ENCODE measurements at places on chromosomes 7 and 10. TPM values are rescaled to one million over a fixed set of nuclear protein-coding genes. Genes with fewer than 3 reads are reported as not detected.
A peak's percentile ranks its signal among the peaks of the same experiment; 100 is the strongest.

The TMEM26 gene
- total RNA-seq = 0.08 TPM

The HOXA5 gene
- total RNA-seq = 0.96 TPM

The CUBN gene
- 0.94 TPM for total RNA-seq

The VWA2 gene
- not detected for total RNA-seq

GRCh38 chr7:5198741-5199140 is 8.7 kb downstream of the WIPI2 start:
- DNase-seq = no peak
- H3K4me1 ChIP-seq = peaks cover 34% of the 10 kb centered on the region
- no peak overlapping the region for H3K4me3 ChIP-seq
- H3K27ac ChIP-seq = peak overlapping the region; percentile 13
- no peaks in the 10 kb centered on the region for H3K27me3 ChIP-seq
- peaks cover 22% of the 10 kb centered on the region for H3K36me3 ChIP-seq

GRCh38 chr7:135825406-135825805 is 76.8 kb upstream of the FAM180A start:
- no peaks in the 10 kb centered on the region for H3K27me3 ChIP-seq
- no peak for DNase-seq
- H3K27ac ChIP-seq = no peak overlapping the region

- no peaks in the 10 kb centered on the region for H3K4me1 ChIP-seq
- no peak overlapping the region for H3K27ac ChIP-seq
- no peaks in the 10 kb centered on the region for H3K36me3 ChIP-seq
- H3K4me3 ChIP-seq = no peak overlapping the region
- H3K27me3 ChIP-seq = no peaks in the 10 kb centered on the region
These were observed 379.1 kb downstream of the ADRA2A start for GRCh38 chr10:111455776-111456426.

DNA sequence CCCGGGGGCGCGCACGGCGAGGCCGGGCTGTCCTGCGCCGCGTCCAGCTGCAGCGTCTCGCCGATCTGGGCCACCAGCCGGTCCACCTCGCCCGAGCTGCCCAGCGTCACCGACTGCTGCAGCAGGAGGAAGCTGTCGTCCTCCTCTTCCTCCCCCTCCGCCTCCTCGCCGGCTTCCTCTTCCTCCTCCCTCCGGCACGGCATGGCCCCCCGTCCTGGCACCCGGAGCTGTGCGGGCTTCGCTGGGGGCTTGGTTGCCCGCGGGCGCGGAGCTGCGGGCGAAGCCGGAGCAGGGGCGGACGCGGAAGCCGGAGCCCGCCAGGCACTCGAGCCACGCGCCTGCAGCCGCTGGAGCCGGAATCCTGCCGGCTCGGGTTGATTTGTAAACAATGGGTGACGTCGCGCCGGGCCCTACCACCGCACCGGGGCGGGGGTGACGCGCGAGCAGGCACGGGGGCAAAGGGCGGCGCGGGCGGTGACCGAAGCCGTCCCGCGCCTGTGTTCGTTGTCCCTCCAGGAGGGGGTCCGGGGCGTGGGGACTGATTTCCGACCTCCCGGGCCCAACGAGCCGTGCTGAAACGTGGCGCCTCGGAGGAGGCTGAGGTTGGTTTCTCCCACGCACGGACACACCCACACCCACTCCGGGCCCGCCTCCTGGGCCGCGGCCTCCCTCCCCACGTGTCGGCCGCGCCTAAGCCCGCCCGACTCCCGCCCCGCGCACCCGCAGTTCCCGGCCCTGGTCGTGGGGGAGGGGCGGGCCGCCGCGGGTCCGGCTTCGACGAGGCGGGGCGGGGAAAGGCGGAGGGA is at the start of gene FRAT2:
TSS of gene FRAT2 (minus strand) at position 360 of the 806 bp plus-strand sequence. CDS start at position 203, 157 bp downstream.
- peak; percentile 92 for DNase-seq
- no peaks in the 10 kb centered on the region for H3K27me3 ChIP-seq
- H3K36me3 ChIP-seq = no peaks in the 10 kb centered on the region
- peak within 1 kb of the TSS; percentile 93 for H3K27ac ChIP-seq
- H3K4me3 ChIP-seq = peak within 1 kb of the TSS; percentile 85

DNA sequence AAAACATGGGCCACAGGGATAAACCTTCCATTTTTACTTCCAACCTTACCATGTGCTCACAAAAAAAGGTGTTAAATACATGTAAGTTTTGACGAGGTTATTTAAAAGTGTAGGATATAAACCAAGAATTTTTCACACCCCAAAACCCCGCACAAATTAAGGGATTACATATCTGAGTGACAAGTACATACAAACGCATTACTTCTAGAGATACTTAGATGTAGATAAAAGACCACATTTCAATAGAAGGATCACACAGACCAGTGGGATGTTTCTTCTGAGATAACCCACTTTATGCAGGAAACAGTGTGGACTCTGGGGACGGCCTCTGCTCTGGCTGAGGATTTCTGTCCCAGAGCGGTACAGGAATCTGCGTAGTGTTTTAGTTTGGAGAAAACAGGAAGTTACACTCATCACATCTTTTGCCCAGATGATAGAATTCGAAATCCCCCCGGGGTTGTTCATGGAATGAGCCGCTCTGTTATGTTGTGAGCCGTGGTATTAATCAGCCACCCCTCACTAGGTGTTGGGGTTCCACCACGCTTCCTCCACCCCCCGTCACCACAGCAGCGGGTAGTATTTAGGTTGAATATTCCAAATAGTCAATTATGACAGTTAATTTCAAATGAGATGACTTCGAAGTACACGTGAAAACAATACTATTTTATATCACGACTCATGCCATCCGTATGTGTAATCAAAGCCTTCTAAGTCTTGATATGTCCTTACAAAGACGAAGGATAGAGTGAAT is 1.3 kb upstream of the CUL1 start:
- no peaks in the 10 kb centered on the region for H3K27me3 ChIP-seq
- peak overlapping the region; percentile 74 for H3K4me3 ChIP-seq
- H3K4me1 ChIP-seq = no peaks in the 10 kb centered on the region
- DNase-seq = peak; percentile 73
- H3K27ac ChIP-seq = peak overlapping the region; percentile 88

DNA sequence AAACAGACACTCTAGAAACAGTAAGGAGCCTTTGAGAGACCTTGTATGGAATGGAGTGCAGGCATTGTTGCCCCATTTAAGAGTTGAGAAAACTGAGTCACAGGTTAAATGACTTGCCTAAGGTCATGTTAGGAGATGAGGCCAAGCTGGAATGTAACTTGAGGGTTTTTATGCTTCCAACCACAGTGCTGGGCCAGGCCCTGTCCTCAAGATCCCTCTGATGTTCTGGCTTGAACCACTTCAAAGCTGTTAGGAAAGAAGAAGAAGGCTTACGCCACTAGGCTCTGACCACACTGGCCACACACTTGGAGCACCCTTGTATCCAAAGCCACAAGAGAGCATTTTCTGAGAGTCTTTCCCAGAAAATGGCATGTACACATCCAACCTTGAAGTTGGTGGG is 42.7 kb downstream of the PLAU start:
- DNase-seq = no peak
- H3K4me3 ChIP-seq = no peak overlapping the region
- no peaks in the 10 kb centered on the region for H3K27me3 ChIP-seq
- H3K36me3 ChIP-seq = no peaks in the 10 kb centered on the region
- no peak overlapping the region for H3K27ac ChIP-seq

GRCh38 chr10:58451193-58451889 is 61.3 kb upstream of the BICC1 start:
- H3K36me3 ChIP-seq = no peaks in the 10 kb centered on the region
- no peaks in the 10 kb centered on the region for H3K27me3 ChIP-seq

DNA sequence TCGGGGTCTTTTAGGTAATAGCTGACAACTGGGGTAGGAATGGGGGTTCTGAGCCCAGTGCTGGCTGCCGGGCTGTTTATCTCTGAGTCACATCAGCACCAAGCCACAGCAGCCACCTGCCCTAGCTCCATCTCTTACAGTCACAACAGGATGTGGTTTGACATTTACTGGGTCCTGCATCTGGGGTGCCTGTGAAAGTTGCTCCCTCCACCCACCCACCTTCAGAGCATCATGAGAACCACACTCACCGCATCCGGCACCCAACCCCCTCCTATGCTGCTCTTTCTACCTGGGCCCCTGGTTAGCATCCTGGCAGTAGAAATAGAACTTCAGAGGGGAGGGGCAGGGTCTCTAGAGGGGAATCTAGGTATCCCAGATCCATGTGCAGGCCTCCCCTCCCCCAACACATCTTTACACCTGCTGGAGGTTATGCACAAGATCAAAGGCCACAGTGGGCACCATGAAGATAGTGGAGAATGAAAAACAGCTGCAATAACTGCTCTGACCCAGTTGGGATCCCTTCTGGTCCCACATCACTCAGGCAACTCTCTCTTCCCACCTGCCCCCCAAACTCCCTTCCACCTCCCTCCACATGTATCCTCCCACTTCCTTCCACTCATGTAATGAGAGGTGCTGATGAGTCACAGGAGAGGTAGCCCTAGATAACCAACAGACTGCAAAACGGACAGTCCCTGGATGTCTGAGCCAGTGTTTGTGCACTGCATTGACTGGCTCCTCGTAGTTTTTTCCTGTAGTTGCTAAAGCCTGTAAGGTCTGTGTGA is 38.2 kb downstream of the PRSS2 start:
- H3K27ac ChIP-seq = no peak overlapping the region
- no peak for DNase-seq
- no peaks in the 10 kb centered on the region for H3K4me1 ChIP-seq
- no peak overlapping the region for H3K4me3 ChIP-seq
- no peaks in the 10 kb centered on the region for H3K36me3 ChIP-seq

- H3K4me3 ChIP-seq = no peak overlapping the region
- no peaks in the 10 kb centered on the region for H3K27me3 ChIP-seq
- no peak for DNase-seq
- no peak overlapping the region for H3K27ac ChIP-seq
These were observed 3.8 kb upstream of the DDX50 start for GRCh38 chr10:68897336-68897741.

DNA sequence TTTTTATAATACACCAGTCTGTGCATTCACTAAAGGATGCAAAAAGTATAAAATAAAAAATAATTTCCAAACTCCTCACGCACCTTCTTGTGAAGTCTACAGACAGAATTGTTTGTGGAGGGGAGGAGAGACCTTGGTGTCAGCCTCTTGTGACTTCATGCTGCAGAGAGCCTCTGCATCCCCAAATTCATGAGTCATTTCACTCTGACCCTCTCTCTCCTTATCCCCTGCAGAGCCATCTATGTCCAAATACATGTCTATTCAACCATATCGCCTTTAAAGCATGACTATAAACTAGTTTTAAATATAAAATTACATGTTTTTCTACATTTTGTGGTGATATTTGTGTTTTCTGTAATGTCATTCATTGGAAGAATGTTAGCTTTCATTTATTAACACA is 6.0 kb downstream of the CREB5 start:
- no peak for DNase-seq
- H3K27ac ChIP-seq = no peak overlapping the region
- no peaks in the 10 kb centered on the region for H3K36me3 ChIP-seq
- no peaks in the 10 kb centered on the region for H3K4me1 ChIP-seq

GRCh38 chr10:25257646-25258045 is 82.8 kb downstream of the GPR158 start:
- no peak for DNase-seq
- H3K4me1 ChIP-seq = no peaks in the 10 kb centered on the region
- H3K36me3 ChIP-seq = no peaks in the 10 kb centered on the region
- H3K27me3 ChIP-seq = no peaks in the 10 kb centered on the region
- H3K4me3 ChIP-seq = no peak overlapping the region
- H3K27ac ChIP-seq = no peak overlapping the region

GRCh38 chr10:17871036-17871435 is 61.9 kb downstream of the MRC1 start:
- no peaks in the 10 kb centered on the region for H3K36me3 ChIP-seq
- no peak overlapping the region for H3K27ac ChIP-seq
- no peak overlapping the region for H3K4me3 ChIP-seq

DNA sequence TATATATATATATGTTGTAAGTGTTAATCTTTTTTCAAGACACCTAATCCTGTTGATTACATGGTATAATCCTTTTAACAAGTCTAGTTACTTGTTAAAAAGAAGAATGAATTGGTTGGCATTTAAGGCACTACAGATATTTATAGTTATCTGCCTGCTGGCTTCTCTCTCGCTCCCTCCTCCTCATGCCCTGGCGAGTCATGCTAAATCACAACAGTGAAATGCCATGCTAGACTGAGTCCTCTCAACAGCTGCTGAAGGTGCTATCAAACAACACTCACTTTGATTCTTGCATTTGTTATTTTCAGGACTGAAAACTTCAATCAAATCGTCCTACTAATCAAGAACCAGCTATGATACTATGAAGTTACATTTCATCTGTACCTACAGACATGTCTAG is 15.4 kb downstream of the NRAP start:
- no peak overlapping the region for H3K4me3 ChIP-seq
- no peaks in the 10 kb centered on the region for H3K4me1 ChIP-seq
- H3K36me3 ChIP-seq = peaks cover 58% of the 10 kb centered on the region
- DNase-seq = no peak

DNA sequence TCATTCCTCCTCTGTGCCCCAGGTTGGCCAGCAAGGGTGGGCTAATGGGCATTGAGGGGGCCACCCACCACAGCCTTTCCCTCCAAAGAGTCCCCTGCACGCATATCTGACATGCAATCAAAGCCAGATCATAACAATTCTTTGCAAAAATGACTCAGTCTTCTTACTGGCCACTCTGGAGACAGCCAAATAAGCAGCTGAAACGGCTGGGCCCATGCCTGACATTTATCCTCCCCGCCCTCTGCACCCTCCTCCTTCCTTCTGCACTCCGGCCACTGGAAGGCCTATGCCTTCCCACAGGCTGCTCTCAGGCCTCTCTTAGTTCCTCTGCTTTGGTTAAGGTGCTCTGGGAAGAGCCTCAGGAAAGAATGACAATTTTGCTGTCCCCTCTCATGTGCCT is 29.2 kb upstream of the NPFFR1 start:
- H3K27ac ChIP-seq = no peak overlapping the region
- H3K27me3 ChIP-seq = no peaks in the 10 kb centered on the region
- no peak overlapping the region for H3K4me3 ChIP-seq

DNA sequence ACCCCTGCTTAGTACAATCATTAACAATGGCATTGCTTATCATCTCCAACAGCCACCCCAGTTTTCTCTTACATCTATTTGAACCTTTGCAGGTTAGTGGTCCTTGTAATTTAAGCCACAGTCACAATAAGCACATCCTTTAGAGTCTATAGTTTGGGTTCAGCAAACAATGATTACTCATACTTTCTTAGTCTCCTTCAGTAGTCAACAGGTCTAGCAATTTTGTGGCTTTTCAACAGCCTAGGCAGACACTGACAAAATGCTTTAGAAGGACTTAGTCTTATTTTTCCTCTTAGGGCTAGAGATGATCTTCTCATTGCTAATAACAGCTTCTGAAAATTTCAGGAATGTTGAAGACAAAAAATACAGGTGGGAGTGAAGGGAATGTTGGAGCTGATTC is 32.3 kb upstream of the FAM204A start:
- no peaks in the 10 kb centered on the region for H3K36me3 ChIP-seq
- H3K27me3 ChIP-seq = no peaks in the 10 kb centered on the region
- no peak for DNase-seq
- H3K27ac ChIP-seq = no peak overlapping the region
- no peak overlapping the region for H3K4me3 ChIP-seq

- H3K4me3 ChIP-seq = no peak overlapping the region
- H3K27ac ChIP-seq = no peak overlapping the region
- no peaks in the 10 kb centered on the region for H3K4me1 ChIP-seq
- H3K27me3 ChIP-seq = no peaks in the 10 kb centered on the region
- DNase-seq = no peak
These were observed 67.3 kb downstream of the GLCCI1 start for GRCh38 chr7:8035647-8036518.

- H3K27ac ChIP-seq = no peak overlapping the region
- H3K4me1 ChIP-seq = no peaks in the 10 kb centered on the region
- H3K4me3 ChIP-seq = no peak overlapping the region
- no peaks in the 10 kb centered on the region for H3K27me3 ChIP-seq
- no peak for DNase-seq
- no peaks in the 10 kb centered on the region for H3K36me3 ChIP-seq
These were observed 87.3 kb upstream of the TRIL start for GRCh38 chr7:29045258-29046086.

- peak; percentile 79 for DNase-seq
- H3K27me3 ChIP-seq = no peaks in the 10 kb centered on the region
- H3K4me1 ChIP-seq = no peaks in the 10 kb centered on the region
- H3K27ac ChIP-seq = peak overlapping the region; percentile 87
- peak overlapping the region; percentile 69 for H3K4me3 ChIP-seq
These were observed 44.1 kb downstream of the SFTPD start for GRCh38 chr10:79904671-79905321.

Data from right atrium auricular region (tissue), 2 donors.